Activated T-cell treated with anti-CD3 and anti-CD28 coated beads for 48 hours (primary cell): ENCODE measurements at places on chromosomes 6 and 20.
A peak's percentile ranks its signal among the peaks of the same experiment; 100 is the strongest.

DNA sequence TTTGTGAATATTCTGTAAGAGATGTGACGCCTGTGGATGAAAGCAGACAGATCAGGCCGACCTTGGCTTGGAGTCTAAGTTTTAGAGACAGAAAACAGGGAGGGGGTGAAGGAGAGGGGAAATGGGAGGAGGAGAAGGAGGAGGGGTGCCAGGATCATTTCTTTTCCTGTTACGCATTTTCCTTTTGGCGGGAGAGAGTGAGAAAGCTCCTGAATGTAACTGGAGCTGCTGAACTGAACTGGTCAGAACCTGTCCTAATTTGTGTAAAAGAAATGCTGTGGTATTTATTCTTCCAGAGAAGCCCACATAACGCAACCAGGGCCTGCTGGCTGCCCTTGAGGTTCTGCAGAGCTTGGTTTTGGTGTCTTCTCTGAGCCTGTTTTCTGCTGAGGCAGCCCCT, 41.9 kb downstream of the UTRN start:
- no peak for DNase-seq

- no peak for DNase-seq
These were observed 173.4 kb downstream of the ARID1B start for GRCh38 chr6:156950531-156950930.

DNA sequence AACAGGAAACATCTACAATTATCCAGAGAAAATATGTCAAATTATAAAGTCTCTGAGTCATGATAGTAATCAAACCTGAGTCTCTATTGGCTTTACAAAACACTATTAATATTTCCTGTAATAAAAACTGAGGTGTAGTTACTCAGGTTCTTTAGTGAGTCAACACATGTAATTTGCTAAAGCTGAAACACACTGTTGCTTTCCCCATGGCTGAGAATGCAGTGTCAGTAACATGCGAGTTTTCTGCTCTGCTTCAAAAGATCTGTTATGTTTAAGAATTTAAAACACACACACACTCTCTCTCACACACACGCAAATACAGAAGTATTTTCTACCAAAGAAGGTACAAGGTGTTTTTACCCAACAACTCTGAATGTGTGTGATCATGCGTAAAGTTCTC, 38.6 kb downstream of the ATXN1 start:
- DNase-seq: no peak

- DNase-seq: no peak
These were observed 234.4 kb upstream of the MCHR2 start for GRCh38 chr6:100228437-100228833.

GRCh38 chr6:160248538-160248937, 10.1 kb downstream of the SLC22A2 start:
- DNase-seq: no peak

- DNase-seq: peak; percentile 54
These were observed 43.6 kb downstream of the MDGA1 start for GRCh38 chr6:37653933-37654565.

DNA sequence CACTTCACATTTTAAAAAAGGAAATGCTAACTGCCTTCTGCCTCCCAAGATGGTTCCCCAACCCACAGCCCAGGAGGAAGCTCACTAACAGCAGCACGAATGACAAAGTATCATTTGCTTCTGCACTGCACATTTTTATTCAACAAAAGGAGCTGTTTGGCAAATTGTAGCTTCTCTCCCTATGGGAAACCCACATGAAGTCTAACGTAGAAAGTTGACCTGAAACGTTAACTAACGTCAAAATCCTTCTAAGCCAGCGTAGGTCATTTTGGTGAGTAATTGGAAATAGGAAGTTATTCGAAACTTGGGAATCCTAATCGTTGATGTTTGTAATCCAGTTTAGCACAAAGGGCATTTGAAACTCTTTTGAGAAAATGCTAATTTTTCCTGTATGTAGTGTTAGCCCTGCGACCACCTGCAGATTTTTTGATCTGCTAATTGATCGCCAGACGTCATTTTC, 2.9 kb downstream of the SALL4 start:
- no peak for DNase-seq

- no peak for DNase-seq
These were observed 42.6 kb downstream of the UBE2V1 start for GRCh38 chr20:50070361-50070760.

DNA sequence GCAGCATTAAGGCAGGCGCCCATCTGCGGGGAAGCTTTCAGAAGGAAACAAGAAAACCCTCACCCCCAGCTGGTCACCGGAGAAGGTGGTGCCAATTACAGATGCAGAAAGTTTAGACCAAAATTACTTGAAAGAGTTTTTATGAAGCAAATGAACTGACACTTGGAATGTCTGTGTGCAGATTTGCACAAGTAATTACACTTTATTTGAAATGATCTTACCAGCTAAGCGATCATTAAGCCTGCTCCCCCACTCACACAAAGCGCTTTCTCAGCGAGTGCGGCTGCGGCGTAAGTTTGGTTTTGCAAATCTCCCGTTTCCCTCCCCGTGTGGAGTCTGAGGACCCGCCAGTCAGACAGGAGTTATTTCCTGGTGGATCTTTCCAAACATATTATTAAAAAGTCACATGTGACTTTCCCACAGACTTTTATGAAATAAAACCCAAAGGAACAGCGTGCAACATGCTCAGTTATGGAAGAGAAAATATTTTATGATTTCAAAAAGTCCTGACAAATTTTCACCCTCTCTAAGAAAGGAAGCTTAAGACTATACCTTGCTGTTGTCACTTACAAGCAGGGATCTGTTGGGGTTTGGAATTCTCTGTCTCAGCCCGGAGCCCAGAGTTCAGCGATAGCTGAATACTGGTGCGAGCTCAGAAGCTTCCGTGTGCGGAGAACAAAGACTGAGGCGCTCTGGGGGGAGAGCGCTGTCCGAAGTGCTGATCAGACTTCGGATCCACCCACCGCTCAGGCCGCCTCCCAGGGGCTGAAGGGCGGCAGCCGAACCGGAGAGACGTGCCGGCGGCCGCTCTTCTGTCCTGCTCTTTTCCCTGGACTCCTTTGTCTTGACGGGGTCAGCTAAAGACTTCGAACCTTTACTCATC, 2.7 kb upstream of the MYT1 start:
- peak; percentile 21 for DNase-seq

DNA sequence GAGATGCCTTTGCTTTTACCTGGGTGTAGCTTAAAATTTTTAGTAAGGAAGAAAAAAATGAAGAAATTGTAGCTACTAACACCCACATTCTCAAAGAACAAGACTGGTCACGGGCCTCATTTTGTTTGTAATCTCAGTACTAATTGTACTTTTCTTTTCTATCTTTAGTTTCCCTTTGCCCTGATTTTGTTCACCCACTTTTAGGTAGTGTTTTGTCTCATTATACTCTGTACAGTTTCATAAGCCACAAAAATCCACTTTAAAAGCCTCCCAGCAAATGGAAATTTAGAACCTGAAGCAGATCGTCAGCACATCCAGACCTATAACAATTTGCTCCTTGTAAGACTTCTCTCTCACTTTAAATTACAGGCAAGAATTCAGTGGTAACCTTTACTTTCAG, 43.3 kb downstream of the TP53INP2 start:
- DNase-seq: no peak

- DNase-seq: no peak
These were observed 1.3 kb downstream of the SLC39A7 start for GRCh38 chr6:33201935-33202334.

- DNase-seq: no peak
These were observed 77.3 kb downstream of the DTD1 start for GRCh38 chr20:18665135-18665534.

DNA sequence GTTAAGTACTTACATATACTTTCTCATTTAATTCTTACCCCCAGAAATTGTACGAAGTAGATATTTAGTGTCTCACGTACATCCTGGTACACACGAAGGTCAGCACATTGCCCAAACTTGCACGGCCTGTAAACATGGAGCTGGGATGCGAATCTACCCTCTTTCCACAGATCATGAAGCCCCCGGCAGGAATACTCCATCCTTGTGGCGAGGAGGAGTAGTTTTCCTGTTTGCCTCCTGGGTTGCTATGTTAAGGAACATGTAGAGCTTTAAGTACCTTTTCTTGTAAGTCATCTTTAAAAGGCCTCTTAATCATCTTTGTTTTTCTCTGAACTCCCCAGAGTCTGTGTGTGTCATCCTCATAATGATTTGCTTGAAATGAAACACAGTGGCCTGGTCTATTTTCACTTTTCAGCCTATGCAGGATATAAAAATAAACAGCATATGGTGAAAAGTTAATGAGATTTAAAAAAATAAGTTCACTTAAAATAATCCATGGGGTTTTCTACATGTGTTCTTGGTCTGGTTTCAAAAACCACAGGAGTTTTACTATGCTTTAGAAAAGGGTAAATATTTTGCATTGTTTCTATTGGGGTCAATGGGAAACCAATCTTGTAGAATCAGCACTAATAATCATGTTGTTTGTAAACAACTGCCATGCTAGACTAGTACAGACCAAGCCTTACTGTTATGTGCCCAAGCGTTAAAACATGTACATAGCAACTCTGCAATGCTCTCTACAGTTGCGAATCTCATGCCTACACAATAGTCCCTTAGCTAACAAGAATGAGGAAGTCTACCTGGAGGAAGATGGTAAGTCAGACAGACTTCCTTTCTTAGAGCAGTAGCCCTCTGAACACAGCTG, 9.3 kb upstream of the ARID1B start:
- no peak for DNase-seq

DNA sequence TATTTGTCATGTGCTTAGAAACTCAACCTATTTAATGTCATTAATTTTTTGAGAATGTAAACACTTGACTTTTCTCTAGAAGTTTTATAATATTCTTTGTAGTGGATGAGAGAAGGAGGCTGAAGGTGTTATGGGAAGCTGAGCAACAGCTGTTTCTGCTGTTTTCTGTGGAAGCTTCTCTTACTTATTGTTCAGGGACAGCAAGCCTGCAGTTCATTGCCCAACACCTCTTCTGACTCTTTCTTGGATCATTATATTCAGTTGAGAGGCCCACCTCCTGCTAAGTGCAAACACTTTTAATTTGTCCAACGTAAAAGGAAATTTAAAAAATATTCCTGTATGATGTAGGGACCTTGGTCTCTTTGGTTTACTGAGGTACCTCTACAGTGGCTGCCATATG, 12.0 kb upstream of the ADGRF4 start:
- no peak for DNase-seq

- no peak for DNase-seq
These were observed 9.8 kb upstream of the ZFP64 start for GRCh38 chr20:52201395-52201794.

DNA sequence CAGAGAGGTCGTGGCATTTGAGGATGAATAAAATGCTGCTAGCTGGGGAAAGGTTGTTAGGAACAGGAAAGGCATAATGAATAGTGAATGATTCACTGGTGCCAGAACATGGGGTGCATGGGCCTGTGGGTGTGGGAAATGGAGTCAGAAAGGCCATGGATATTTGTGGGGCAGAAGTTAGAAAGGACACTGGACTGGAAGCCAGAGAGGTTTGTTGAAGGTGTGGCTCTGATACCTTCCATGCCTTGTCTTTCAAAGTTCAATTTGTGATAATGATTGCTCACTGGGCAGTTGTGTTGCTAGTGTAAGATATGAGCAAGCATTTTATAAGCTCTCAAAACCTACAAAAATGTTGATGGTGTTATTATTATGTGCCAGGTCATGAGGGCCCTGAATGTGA, 32.7 kb downstream of the LRRC1 start:
- DNase-seq: no peak

GRCh38 chr6:34949636-34950035, 60.6 kb downstream of the ANKS1A start:
- DNase-seq: no peak

DNA sequence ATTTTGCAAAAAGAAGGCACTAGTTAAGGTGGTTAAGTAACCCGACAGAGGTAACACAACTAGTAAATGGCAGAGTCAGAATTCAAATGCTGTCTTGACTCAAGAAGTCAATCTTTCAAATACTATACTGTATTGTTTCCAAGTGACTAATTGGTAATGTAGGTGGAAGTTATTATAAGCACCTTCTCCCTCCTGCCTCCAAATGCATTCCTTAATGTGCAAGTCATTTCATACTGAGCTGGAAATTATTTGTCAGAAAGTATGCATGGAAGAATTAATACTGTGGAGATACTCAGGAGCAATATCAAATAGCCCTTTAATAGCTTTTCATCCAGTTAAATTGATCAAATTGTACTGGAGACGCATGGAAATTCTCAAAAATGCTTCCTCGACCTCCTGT, 579.1 kb downstream of the DOK5 start:
- DNase-seq: no peak

GRCh38 chr6:154821638-154822037, 88.4 kb downstream of the SCAF8 start:
- DNase-seq: no peak

DNA sequence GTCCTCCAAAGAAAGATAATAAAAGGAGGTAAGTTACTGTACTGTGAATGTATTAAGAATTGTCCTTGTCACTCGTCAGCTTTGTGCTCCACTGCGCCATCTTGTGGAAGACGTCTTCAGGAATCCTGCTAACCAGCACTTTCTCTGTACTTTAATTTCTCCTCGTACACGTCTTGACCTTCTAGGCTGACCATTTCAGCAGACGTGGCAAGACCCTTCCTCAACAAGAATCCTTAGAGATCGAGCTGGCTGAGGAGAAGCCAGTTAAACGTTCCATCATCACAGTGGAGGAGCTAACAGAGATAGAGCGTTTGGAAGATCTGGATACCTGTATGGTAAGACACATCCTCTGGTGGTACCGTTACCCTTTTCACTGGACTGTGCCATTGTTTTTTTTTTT, 95.5 kb upstream of the SCGN start:
- DNase-seq: peak; percentile 60

- DNase-seq: no peak
These were observed 372.7 kb upstream of the SULF2 start for GRCh38 chr20:48158014-48158413.

- no peak for DNase-seq
These were observed 147.4 kb downstream of the HDGFL1 start for GRCh38 chr6:22716721-22717120.

- DNase-seq: no peak
These were observed 14.9 kb downstream of the MICA start for GRCh38 chr6:31418251-31418650.

DNA sequence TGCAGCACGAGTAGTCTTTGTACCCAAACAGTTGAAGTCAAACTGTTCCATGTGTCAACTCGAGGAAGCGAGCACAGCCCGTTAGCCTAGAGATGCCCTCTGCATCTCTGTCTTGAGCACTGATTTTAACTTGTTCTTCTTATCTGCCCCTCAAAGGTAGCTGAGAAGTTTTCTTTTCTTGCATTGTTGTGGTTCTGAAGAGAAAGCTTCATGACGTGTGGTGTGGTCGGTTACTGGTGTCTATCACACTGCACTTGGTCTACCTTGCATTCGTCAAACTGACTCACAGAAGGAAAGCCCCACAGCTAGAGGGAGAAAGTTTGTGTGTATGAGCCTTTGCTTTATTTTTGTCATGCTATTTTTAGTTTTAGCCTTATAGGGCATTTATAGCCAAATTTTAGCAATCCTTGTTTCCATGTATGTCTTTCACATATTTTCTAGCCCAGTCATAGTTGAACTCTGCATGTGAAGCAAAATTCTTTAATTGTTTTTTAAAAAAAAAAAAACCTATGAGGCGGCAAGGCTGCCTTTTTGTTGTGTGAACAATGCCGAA, 115.1 kb downstream of the JAG1 start:
- peak; percentile 23 for DNase-seq
